Muscle of back (tissue), 13 donors: ENCODE measurements at places on chromosomes 7 and 10. TPM values are rescaled to one million over a fixed set of nuclear protein-coding genes. Genes with fewer than 3 reads are reported as not detected.

The TCERG1L gene
- 0.12 TPM for polyA plus RNA-seq

The HPSE2 gene
- polyA plus RNA-seq: 0.26 TPM

The NRBF2 gene
- polyA plus RNA-seq: 17.8 TPM

The PRLHR gene
- polyA plus RNA-seq: 0.04 TPM

The HABP2 gene
- polyA plus RNA-seq: 0.17 TPM

The PRSS1 gene
- polyA plus RNA-seq: not detected

The GPR146 gene
- 3.7 TPM for polyA plus RNA-seq

The AKR1C8 gene
- 0.17 TPM for polyA plus RNA-seq

The PLEKHA8 gene
- polyA plus RNA-seq: 13.0 TPM

- DNase-seq: no peak
Measured at GRCh38 chr7:75957021-75957736, 37.2 kb downstream of the TMEM120A start.

DNA sequence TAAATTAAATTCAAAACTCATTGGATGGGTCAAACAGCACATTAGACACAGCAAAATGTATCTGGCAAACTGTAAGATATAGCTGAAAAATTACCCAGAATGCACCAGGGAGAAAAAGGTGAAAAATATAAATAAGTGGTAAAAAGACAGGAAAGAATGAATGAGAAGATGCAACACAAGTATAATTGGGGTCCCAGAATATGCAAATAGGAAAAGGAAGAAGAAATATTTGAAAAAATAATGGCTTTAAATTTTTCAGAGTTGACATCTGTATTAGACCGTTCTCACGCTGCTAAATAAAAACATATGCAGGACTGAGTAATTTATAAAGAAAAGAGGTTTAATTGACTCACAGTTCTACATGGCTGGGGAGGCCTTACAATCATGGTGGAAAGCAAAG lies 167.7 kb upstream of the PLXNA4 start:
- no peak for DNase-seq

DNA sequence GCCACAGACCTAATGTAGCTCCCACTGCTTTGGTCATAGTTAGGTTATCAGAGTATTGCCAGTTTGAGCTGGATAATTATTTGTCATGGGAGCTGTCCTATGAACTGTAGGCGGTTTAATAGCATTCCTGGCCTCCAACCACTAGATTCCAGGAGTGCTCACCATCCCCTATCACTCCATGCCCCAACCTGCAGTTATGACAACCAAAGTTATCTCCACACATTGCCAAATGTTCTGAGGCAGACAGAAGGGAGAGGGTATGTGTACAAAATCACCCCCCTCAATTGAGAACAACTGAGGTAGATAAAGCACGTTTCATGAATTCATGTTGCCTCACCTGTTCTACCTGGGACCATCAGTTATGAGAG lies 119.0 kb upstream of the CACUL1 start:
- no peak for DNase-seq

DNA sequence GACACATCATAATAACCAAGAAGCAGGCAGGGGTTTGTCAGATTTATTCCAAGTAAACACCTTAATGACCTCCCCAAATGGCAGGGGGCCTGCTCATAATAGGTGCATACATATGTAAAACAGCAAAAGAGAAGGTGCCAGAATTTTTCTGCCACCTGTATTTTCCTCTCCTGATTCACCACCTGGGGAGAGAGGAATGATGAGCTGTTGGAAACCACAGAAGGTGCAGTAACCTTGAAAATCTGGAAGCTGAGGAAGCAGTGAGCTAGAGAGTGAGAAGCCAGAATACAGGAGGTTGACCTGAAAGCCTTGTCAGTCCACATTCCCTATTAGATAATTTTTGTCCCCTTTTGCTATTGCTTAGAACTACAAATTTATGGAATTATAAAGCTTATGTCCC lies 46.2 kb upstream of the PDE1C start:
- DNase-seq: no peak

DNA sequence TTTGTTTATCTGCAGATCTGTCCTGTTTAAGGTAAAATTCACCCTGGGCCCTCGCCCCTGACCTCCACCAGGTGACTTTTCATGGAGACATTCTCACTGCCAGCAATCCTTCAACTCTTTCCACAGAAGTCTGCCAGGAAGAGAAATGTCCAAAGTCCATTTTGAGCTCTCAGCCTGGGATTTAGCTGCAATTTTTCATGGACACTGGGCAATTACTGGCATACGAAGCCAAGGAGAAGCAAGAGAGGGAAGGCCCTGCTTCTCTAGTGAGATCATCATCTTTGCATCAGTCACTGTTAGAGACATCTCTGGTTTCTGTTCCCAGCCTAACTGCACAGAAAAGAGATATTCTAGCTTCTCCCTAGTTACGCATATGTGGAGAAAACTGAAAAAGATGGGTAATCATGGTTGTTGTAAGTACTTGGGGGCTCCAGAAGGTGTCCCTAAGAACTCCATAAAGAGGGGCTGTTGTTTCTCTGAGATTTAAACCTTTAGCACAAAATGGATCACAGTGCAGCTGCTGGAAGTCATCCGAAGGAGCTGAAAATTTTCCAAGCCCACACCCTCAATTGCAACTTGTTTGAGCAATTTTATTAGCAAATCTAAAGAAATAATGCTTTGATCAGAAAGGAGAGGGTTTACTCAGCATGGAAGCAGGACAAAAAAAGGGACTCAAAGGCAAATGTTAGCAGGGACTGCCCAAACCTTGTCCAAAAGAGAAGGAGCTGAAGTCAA lies 168.9 kb downstream of the SNX10 start:
- peak; percentile 60 for DNase-seq

GRCh38 chr7:105578496-105578895 lies 2.8 kb downstream of the EFCAB10 start:
- DNase-seq: no peak

- DNase-seq: no peak
Measured at GRCh38 chr10:3978761-3979160, 193.8 kb upstream of the KLF6 start.

DNA sequence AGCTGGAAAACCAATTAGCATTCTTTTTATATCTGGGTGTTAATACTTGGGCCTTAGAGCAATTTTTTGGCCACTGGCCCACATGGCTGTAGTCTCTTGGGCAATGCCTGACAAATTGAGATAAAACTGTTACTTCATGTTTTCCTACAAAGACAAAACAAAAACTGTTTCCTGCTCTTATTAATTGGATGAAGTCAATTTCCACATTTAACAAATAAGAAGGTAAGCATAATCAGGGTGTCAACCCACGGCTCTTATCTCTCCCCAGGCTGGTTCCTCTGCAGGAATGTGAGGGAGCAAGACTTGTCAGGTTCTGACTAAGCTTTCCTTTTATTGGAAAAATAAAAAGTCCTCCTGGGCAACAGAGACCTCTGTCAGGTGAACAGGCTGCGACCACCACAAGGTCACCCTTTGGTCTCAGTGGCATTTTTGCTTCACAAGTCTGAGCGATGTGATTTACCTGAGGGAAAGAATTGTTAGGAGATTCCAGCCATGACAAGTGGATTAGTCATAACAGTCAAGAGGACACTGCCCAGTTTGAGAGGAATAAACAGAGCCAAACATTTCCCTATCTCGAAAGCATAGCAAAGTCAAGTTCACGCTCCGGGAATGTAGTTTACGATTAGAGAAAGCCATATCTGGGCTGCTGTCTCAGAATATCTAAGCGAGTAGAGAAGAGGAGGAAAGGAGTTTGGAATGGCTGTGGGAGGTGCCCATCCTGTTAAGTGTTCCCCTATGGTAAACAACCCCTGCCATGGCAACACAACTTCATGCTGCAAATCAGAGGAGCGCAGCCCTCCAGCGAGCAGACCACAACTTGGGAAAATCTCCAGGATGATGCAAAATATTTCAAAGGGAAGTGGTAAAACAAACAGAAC lies 144.4 kb downstream of the TES start:
- DNase-seq: peak; percentile 92

- DNase-seq: no peak
Measured at GRCh38 chr7:17492437-17492836, 194.0 kb downstream of the AHR start.

- no peak for DNase-seq
Measured at GRCh38 chr10:43380610-43381222, 9.3 kb downstream of the FXYD4 start.
